ENCODE measurements at places on chromosomes 2 and 18. TPM values are rescaled to one million over a fixed set of nuclear protein-coding genes. Genes with fewer than 3 reads are reported as not detected.

DNA sequence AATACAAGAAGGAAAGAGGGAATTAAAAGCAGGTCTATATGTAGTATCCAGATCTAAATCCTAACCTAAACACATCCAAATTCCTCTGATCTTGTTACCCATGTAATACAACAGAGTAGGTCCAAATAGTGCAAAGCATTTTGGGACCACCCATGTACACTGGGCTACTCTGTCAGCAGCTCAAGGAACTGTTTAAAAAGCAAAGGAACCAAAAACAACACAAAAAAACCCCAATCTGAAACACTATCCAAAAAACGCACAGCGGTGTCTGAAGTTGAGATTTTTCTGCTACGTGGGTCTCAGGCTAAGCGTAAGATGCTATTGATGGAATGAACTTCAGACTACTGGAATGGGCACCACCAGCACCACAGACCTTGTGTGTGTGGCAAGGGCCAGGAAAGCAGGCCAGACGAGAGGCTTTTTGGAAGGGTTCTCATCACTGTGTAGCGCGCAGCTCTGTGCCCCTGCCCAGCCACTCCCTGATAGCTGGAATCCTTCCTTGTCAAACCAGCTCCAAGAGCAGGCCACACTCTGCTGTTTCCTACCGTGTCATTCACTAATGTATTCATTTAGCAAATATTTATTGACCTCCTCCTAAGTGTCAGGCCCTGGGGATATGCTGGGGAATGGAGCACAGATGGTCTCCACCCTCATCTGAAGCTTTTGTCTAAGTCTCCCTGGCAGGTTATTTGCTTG, 101.4 kb downstream of the COLEC12 start:
- no peak for DNase-seq

NUP35 gene
- 7.8 TPM for total RNA-seq

- DNase-seq: no peak
Measured at GRCh38 chr2:121366040-121366439, 81.0 kb upstream of the TFCP2L1 start.

- DNase-seq: no peak
Measured at GRCh38 chr2:60496475-60496874, 57.0 kb downstream of the BCL11A start.

LHCGR gene
- not detected for total RNA-seq
